Activated CD4-positive, CD25-positive, alpha-beta regulatory T cell (primary cell): ENCODE measurements at places on chromosomes 13 and 19.

DNA sequence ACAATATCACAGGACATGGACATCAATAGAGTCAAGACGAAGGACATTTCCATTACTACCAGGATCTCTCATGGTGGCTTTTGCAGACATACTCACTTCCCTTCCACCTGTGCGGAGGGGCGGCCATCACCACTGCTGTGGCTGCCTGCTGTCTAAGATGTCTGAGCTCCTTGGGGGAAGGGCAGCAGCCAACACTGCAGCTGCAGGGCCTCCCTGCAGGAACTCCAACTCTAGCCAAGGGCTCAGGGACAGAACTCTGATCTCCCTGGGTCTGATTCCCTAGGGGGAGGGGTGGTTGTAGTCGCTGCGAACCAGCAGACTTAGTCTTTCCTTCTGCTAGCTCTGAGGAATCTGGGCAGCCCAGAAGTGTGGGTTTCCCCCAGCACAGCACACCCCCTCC lies 78.9 kb upstream of the ANKRD10 start:
- no peak for DNase-seq

- no peak for DNase-seq
These were observed 27.4 kb upstream of the SIAH3 start for GRCh38 chr13:45878966-45879365.

- no peak for DNase-seq
These were observed 17.2 kb downstream of the GTF2F2 start for GRCh38 chr13:45137526-45137925.

GRCh38 chr19:51295382-51296126 lies 15.9 kb upstream of the IGLON5 start:
- DNase-seq: no peak

DNA sequence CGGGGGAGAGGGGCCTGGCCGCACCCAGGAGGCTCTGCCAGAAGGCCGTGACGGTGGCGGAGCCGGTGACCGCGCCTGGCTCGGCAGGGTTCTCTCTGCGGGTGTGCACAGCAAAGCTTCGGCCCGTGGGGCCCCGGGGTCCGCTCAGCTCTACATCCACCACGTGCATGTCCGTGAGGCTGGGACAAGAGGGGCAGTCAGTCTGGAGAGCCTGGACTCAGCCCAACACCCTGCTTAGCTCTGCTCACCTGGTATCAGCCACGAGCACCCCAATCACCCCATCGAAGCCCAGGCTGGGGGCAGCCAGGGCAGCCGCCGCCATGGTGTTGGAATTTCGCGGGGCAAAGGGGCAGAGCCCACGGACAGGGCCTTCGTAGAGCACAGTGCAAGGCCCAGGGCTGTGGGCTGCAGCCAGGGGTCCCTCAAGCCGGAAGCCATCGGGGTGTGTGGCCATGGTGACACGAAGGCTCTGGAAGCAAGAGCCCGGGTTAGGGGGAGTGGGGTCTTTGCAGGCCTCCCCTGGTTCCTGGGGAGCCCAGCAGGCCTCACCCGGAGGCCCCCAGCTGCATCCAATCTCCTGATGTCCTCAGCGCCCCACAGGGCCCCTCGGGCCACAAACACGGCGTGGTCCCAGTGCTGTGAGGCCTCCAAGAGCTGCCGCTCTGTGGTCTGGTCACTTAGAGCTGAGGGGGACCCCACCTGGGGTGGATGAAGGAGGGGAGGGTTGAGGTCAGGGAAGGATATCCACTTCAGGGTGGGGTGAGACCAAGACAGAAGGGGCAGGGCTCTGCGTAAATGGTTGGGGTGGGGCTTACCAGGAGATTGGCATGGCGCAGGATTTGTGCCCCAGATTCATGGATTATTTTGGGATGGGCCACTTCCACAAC lies 1.4 kb downstream of the ASPDH start:
- DNase-seq: no peak

DNA sequence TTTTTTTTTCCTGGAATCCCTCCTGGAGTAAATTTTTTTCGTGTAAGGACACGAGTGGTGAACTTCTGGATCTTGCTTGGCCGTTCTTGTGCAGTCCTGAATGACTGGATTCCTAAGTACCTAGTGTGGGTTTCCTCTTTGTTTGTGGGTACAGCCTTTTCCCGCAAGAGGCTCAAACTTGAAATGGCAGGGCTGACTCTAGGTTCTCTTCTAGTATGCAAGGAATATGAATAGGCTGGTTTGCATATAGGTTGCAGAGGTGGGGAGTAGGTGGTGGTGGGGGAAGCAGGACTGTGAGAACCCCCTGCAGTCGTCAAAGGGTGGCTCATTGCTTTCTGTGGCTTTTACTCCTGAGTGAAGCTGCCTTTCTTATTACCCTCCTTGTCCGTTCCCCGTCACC lies 13.6 kb downstream of the UBAC2 start:
- no peak for DNase-seq

- no peak for DNase-seq
These were observed 5.5 kb upstream of the PTBP1 start for GRCh38 chr19:791567-792305.

- no peak for DNase-seq
These were observed 467.7 kb upstream of the NBEA start for GRCh38 chr13:34474187-34474868.

DNA sequence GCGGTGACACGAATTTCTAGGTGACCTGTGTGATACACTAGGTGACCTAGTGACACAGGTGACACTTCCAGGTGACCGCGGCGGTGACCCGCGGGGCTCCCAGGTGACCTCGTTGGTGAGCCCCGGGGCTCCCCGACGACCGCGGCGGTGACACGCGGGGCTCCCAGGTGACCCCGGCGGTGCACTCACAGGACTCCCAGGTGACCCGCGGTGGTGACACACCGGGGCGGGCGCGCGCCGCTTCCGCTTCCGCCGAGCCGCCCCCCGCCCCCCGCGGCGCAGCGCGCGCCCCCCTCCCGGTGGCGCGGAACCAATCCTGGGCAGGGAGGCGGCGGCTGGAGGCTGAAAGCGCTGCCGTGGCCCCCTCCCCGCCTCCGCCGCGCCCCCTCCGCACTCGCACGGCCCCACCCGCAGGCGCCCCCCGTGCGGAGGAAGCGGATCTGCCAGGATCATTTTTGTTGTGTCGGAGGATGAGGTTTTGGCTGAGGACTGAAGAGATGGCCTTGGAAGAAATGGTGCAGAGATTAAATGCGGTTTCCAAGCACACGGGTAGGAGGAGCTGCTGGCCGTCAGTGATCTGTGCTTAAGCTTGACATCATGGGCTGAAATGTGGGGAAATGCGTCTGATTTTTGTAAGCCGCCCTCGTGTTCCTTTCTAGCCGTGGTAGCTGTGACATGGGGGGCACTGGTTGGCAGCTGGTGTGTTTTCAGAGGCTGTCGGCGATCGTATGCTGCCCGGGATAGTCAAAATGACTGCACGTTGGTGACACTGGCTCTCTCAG lies at the start of gene MCF2L:
TSS of gene MCF2L (plus strand) at position 305 of the 782 bp plus-strand sequence. CDS start at position 471, 166 bp downstream.
- DNase-seq: peak; percentile 18

DNA sequence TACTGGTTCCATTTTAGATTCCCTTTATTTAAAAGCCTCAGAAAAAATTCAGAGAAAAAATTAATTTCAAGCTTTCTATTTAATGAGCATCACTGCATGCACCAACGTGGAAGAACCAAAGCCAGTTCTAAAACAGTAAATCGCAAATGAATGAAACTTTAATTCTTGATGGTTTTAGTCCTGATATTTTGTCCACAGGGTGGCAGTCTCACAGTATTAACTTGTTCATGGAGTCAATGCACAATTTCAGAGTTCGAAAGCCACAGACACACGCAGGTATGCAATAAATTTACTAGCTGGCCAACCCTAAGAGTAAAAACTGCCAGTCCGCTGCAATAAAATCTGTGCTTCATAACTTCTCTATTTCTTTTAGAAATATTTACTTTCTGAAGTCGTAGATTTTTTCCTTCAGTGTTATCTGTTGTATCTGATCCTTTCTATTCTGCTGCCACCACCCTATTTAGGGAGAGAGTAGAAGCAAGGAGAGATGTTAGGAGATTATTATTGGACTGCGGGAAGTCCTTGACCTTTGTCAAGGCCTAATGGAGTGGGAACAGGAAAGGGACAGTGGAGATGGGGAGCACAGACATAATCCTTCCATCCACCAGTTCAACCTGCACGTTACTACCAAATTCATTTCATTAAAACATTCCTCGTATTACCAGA lies 7.0 kb upstream of the WBP4 start:
- DNase-seq: no peak

DNA sequence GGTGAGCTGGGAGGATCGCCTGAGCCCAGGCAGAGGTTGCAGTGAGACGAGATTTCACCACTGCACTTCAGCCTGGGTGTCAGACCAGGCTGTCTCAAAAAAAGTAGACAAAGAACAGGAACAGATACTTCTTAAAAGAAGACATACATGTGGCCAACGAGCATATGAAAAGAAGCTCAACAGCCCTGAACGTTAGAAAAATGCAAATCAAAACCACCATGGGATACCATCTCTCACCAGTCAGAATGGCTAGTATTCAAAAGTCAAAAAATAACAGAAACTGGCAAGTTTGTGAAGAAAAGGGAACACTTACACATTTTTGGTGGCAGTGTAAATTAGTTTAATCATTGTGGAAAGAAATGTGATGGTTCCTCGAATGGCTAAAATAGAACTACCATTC lies 3.0 kb upstream of the LGALS14 start:
- no peak for DNase-seq

DNA sequence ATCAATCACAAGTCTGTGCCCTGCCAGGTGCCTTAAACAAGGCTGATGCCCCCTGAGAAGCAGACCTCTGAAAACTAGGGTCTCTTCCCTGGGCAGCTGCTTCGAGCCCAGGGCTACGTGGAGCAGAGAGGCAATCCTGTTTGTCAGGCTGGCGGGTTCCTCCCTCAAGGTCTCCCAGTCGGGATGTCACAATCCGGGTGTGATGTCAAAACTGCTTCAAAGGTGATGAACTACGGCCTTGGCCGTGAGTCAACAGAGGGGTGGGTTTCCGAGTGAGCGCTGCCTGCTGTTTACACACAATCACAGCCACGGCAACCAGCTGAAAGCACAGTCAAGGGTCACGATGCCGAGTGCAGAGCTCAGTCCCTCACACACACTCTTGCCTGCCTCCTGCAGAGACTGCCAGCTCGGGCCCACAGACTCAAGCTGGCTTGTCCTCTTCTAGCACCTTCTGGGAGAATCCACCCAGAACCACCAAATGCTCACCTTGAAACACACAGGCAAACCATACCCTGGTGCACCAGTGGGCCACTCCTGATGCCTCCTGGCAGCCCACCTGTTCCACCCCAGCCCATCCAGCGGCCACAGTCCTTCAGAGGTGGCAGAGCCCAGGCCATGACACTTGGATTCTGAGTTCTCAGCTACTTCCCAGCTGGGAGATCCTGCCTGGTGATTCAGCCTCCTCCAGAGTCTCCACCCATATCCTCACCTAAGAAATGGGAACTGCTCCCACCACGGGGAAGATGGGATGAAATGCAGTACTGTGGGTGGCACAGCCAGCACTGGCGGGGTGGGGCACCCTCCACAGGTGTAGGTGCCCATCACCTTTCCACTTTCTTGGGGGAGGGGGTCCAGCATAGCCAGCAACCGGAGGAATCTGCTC lies 6.8 kb downstream of the ELL start:
- no peak for DNase-seq

DNA sequence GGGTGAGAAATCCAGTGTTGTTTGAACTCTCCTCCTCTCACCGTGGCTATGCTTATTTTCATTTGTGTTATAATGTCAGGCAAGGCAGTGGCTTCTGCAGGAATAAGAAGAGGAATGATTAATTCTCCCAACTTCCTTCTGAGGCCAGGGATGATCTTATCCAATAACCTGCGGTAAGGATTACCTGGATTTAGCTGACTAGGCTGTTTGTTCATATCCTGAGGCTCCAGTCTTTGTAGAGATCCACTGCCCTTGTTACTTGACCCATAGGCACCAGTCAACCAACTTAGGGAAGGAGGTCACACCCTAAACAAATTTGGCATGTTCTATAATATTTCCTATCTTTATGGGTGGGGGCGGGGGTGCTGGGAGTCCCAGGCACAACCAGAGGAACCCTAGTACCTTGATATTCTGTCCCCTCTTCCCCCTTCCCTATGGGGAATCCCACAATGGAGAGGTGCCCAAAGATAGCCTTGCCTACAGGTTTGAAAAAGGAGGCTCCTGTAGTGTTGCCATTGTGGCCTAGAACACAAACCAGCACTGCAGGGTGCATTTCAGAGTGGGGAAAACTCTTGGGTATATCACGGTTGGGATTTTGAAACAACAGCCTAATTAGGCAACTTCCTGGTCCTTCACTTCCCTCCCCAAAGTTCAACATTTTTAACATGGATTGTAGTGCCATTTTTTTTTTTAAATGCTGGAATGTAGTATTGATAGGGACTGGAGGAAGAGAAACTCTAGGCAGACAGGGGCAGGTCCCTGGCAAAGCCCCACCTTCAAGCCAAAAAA lies 977.5 kb upstream of the SPRY2 start:
- no peak for DNase-seq

GRCh38 chr19:55484593-55485438 lies at the start of gene NAT14:
TSS of gene NAT14 (plus strand) at chr19:55485188. CDS start at chr19:55485709, 521 bp downstream.
- DNase-seq: peak; percentile 26

DNA sequence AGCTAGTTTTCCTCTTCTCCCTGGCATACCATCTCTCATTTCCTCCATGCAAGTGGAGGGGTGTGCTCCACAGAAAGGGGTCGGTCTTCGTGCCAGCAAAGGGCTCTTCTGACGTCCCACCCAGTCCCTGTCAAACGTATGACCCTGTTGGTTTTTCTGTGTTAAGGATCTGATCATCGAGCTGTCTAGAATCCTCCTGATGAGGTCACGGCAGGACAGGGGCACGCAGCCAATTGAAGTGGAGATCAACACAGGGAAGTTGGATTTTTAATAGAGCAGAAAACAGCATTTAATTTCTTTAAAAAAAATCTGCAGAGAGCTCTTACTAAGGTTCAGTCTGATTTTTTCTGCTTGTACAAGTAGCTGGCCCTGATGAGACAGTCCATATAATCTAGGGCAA lies 339.4 kb downstream of the TEX29 start:
- no peak for DNase-seq

DNA sequence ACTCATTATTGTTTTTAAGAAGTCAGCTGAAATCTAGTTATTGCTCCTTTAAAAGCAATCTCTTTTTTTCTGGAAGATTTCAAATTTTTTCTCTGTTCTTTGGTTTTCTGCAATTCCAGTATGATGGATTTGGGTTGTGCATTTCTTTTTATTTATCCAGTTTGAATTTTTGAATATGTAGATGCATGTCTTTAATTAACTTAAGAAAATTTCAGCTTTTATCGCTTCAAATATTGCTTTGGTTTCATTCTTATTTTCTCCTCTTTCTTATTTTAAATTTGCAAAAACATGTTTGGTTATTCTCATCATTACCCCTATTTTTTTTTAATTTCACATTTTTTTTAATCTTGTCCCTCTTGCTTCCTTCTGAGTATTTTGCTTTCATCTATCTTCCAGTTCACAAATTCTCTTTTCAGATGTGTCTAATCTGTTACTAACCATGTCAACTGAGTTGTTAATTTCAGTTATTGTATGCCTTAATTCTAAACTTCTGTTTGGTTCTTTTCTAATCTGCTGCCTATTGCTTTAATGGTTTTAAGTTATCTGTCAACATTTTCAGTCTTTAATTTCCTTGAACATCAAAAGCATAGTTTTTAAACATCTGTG lies 56.8 kb downstream of the RAP2A start:
- no peak for DNase-seq

GRCh38 chr19:17069193-17069592 lies 6.1 kb downstream of the HAUS8 start:
- DNase-seq: no peak
